Brain pericyte (primary cell): ENCODE measurements at places on chromosomes 3 and 15.

DNA sequence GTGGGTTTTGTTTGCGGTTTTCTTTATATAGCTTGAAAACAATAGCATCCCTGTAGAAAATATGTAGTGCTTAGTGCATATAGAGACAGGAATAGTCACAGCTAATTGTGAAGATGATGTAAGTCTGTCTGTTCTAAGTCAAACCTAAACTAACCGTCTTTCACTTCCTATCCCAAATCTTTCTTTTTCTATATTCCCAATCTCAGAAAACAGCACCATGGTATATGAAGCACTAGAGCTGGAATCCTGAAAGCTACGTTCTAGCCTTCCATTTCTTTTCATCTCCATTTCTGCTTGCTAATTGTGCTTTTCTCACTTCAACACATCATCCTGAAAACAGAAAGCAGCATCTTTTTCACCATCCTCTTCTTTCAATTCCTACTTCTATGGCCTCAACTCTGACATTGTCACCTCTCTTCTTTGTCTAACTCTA lies 1235.5 kb downstream of the ROBO2 start:
- DNase-seq, result no peak

DNA sequence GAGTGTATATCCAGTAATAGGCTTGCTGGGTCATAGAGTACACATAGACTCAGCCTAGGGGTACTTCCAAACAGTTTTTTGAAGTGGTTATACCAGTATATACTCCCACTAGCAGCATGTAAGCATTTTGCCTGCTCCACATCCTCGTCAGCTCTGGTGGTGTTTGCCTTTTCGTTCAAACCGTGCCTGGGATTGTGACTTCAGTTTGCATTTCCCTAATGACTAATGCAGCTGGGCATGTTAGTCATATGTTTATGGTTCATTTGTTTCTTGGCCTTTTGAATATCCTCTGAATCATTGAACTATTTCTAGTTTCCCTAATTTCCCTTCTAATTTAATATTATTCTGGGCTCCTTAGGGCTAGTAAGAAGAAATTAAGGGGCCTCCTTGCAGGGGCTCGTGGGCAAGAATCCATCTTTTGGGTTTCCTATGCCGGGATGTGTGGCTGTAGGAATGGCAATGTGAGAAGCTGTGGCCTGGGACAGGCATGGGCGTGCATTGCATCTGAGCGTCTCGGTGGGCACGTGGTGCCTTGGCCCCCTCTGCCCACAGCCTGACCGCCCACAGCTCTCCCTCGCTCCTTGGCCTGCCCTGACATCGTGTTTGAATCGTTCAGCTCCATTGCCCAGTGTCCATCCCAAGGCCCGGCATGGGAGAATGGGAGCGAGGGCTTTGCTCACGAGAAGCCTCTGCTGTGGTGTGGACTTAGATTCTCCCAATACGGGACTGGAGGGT lies 26.4 kb downstream of the FAH start:
- peak; percentile 72 for DNase-seq

GRCh38 chr3:125055331-125055912 lies 375 bp downstream of the HEG1 start:
- DNase-seq, result no peak

DNA sequence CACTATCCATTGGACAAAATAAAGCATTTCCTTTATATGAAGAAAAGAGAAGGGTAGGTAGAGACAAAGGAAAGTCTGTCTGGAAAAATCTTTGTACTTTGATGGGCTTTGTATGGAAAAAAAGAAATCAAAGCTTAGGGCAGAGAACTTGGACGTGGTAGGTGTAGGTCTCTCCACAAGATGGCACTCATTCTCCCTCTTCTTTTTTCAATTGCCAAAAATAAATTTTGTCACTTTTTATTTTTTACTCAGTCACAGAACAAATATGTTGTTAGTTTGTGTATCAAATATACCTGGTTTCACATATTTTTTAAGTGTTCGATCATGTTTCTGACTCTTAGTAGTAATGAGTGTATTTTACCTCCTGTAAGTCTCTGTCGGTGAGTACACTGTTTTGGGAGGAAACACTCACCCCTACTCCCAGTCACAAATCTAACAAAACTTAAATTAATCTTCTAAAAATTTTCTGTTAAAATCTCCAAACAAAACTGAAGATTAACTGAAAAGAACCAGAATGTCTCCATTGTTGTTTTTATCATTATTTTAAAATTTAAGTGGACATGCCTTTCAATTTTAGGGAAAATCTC lies 415.8 kb upstream of the GOLIM4 start:
- DNase-seq, result no peak

GRCh38 chr3:39361252-39361927 lies 21.8 kb upstream of the SLC25A38 start:
- DNase-seq, result no peak

DNA sequence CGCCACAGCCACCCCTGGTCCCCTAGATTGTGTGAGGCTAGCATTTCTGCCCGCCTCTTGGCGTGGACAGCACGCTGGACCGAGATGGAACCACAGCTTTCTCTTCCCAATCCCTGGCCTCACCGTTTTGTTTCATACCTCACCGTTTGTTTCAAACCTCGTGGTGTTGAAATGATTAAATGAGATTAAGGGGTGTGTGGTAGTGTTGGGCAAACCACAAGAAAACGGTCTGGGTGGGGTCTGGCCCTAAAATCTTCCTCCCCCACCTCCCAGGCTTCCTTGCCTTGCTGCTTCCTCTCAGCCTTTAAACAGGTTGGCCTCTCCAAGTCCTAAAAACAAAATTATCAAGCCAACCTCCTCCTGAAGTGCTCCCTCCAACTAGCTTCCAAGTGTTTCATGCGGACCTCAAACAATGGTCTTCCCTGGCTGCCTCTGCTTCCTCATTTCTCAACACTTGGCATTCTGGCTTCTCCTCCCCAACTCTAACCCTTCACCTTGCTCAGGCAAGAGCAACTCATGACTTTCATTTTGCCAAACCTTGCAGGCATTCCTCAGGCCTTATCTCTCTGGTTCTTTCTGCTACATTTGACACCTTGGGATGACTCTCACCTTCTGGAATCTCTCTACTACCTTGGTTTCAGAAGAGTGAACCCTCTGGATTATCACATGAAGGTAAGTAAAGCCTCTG lies 1.4 kb upstream of the ATP13A3 start:
- DNase-seq, result no peak

DNA sequence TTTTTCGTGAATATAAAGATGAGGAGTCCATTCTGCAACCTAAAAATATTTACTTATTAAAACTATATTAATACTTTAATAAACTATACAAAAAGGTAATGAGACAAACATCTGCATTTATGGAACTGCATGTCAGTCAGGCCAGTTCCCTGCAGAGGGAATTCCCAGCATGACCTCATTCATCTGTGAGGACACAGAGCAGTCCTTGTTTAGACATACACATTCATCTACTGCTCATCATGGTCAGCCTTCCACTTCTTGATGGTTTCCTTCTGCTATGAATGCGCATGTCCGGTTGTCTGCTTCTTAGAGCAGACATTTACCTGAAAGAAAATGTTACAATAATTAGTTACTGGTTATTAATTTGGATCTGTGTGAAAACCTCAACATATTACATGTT lies 3.3 kb upstream of the ACTR8 start:
- no peak for DNase-seq

DNA sequence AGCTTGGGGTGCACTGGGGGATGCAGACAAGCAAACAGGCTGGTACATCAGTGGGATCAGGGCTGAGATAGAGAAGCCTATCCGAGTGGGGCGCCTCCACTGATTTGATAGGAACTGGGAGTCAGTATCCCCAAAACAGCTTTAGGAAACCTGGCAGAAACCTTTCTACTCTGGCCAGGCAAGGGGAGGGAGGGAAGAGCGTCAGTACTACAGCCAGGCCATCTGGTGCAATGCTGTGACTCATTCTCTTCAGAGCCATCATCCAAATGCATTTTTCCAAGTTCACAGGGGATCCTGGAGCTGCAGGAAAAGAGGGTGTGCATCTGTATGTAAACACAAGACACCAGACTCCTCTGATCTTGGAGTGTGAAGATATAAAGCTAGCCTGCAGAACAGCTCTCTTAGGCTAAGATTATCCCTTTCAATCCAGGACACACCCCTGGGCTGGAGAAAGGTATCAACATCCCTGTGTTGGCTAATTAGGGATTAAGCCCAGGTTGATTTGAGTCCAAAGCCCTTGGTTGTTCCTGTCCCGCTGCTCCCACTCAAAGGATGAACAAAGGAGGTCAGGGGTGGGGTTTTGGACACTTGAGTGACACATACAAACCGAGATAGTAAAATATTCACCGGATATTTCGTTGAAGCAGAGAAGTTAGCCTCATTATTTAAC lies 9.3 kb downstream of the GALNT15 start:
- DNase-seq, result peak; percentile 67

- DNase-seq, result no peak
Observed at GRCh38 chr3:37763309-37763708, 98.4 kb upstream of the CTDSPL start.
